ENCODE measurements at places on chromosomes 11 and 22.

GRCh38 chr11:86596861-86597586, 75.4 kb downstream of the ME3 start:
- no peak for DNase-seq

GRCh38 chr11:1397862-1398527, 8.3 kb downstream of the BRSK2 start:
- no peak for DNase-seq

- DNase-seq = no peak
Measured at GRCh38 chr11:92480499-92480898, 255.9 kb downstream of the FAT3 start.

DNA sequence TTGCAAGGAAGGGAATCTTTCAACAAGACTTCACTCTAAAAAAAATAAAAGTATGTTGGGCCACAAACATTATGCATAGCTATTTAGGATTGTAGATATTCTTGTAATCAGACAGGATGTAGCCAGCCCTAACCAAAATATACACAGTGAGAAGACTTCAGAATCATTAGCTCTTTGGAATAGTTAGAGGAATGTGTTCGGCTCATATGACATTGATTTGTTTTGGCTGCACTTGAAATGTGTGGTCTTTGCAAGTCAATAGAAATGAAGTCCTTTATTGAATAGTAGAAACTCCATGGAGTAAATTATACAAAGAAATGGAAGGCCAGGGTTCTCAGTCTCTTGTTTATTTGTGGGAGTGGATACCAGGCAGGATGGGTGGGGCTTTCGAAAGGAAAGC, 692.1 kb downstream of the NTM start:
- no peak for DNase-seq

GRCh38 chr11:12280838-12281565, 96.4 kb upstream of the PARVA start:
- no peak for DNase-seq
